ENCODE measurements at places on chromosomes 3 and 15. TPM values are rescaled to one million over a fixed set of nuclear protein-coding genes. Genes with fewer than 3 reads are reported as not detected.

Gene CPA3
- total RNA-seq, result 1.4 TPM

Gene KLHL40
- total RNA-seq, result 0.22 TPM

Gene CTXN2
- not detected for total RNA-seq

Gene SAMMSON
- total RNA-seq, result not detected

Gene ENTPD3
- 0.11 TPM for total RNA-seq

Gene MITF
- total RNA-seq, result 81.9 TPM

Gene LPP
- 97.4 TPM for total RNA-seq

Gene PARP9
- 12.6 TPM for total RNA-seq

Gene HTD2
- total RNA-seq, result 13.0 TPM

Gene ADAMTS7
- 24.2 TPM for total RNA-seq

Gene NR2F2
- 12.8 TPM for total RNA-seq

Gene TRH
- not detected for total RNA-seq

Gene EFHB
- total RNA-seq, result 0.58 TPM

Gene CCR2
- total RNA-seq, result 0.63 TPM

Gene NR1I2
- not detected for total RNA-seq

DNA sequence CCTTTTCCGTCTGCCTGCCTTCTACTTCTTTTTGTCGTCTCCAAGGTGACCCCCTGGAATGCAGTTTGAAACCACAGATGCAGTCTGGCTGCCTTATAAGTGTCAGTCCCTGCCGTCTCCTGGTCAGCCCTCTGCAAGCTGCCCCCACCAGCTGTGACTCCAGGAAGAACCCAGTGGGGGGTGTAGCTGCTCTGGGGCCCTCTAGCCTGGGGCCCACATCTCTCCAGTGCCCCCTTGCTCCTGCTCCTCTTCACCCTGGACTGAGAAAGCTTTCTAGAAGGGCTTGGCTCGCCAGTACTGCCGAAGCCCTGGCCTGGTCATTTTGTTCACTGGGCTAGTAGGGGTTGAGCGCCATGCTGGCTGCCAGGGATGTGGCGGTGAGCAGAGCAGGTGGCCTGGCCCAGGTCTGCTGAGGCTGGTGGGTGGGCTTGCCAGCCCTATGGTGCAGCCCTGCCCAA is 21.3 kb downstream of the SYNM start:
- no peak for DNase-seq

GRCh38 chr15:74365598-74366445 is 1.6 kb downstream of the CYP11A1 start:
- DNase-seq, result peak; percentile 48

GRCh38 chr15:28913171-28913765 is 27.5 kb downstream of the APBA2 start:
- no peak for DNase-seq

GRCh38 chr15:91887321-91887720 is 33.8 kb downstream of the SLCO3A1 start:
- DNase-seq, result peak; percentile 55

DNA sequence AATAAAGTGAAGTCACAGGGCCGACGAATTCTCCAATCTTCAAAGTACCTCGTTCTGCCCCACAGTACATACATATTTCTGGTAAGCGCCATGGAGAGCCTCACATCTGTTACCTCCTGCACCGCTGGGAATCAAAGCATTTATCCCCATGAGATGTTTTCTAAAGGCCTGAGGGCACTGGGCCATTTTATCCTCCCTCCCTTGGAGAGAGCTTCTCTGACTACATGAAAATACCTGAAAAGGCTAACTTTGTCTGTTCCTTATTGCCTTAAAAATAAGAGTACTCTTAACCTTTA is 148.1 kb downstream of the RORA start:
- DNase-seq, result no peak

GRCh38 chr15:75037685-75038084 is 14.3 kb downstream of the PPCDC start:
- DNase-seq, result no peak

DNA sequence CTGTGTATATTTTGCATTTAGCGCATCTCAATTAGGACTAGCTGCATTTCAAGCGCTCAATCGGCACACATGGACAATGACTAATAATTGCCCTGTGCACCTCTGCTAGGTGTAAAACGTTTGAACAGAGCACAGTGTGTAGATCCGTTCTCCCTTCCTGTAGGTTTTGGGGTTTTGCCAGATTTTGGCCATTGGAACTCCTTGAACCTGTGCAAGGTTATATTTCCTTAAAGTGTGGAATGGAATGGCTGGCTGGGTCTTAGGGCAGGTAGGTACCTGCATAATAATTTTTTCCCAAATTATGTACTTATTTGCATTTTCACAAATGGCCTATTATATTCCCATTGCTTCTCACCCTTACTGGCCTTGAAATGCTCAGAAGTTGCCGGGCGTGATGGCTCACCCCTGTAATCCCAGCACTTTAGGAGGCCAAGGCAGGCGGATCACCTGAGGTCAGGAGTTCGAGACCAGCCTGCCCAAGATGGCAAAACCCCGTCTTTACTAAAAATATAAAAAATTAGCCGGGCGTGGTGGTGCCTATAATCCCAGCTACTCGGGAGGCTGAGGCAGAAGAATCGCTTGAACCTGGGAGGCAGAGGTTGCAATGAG is 777 bp downstream of the RNU5B-1 start:
- no peak for DNase-seq

- no peak for DNase-seq
Measured at GRCh38 chr3:127951276-127951675, 36.2 kb downstream of the KBTBD12 start.

DNA sequence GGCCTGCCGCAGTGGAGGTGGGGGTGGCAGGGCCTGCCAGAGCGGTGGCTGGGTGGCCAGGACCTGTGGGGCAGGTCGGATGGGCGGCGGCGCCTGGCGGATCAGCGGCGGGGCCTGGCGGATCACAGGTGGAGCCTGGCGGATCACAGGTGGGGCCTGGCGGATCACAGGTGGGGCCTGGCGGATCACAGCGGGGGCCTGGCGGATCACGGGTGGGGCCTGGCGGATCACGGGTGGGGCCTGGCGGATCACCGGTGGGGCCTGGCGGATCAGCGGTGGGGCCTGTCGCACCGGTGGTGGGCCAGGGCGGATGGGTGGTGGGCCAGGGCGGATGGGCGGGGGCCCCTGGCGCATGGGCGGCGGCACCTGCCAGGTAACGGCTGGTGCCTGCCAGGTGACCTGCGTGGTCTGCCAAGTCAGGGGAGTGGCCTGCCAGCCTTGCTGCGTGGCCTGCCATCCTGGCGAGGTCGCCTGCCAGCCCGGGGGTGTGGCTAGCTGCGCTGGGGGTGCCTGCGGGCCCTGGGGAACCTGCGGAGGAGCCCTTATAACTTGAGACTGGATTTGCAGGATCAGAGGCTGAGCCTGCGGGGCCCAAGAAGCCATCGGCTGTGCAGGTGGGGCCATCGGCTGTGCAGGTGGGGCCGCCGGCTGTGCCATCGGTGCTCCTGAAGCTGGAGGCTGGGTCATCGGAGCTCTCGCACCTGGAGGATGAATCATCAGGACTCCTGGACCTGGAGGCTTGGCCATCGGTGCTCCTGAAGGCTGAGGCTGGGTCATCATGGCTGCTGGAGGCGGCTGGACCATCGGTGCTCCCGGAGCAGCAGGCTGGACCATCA is 1.3 kb downstream of the MAGEL2 start:
- DNase-seq, result no peak

- no peak for DNase-seq
Measured at GRCh38 chr15:39198044-39199000, 382.6 kb upstream of the THBS1 start.

- no peak for DNase-seq
Measured at GRCh38 chr3:128346562-128346961, 120.1 kb downstream of the DNAJB8 start.

GRCh38 chr15:35721751-35722150 is 175.8 kb upstream of the DPH6 start:
- DNase-seq, result no peak

DNA sequence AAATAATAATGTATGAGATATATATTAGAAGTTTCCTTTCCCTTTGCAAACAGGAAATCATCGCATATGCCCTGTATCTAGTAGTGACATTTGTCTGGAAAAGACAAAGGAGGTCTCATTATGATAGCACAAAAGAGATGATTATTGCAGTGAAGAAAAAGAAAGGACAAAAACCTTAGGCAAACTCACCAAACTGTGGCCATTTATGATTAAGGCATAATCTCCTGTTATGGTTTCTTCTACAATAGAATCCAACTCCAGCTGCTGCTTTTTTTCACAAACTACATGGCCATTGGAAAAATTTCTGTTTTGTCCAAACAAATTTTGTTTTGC is 218.2 kb downstream of the ATP8B4 start:
- no peak for DNase-seq

GRCh38 chr15:60370105-60370868 is 27.5 kb downstream of the ANXA2 start:
- DNase-seq, result no peak

- no peak for DNase-seq
Measured at GRCh38 chr15:25886498-25887140, 23.5 kb upstream of the ATP10A start.

- DNase-seq, result no peak
Measured at GRCh38 chr3:40649346-40649745, 124.6 kb downstream of the ZNF621 start.

DNA sequence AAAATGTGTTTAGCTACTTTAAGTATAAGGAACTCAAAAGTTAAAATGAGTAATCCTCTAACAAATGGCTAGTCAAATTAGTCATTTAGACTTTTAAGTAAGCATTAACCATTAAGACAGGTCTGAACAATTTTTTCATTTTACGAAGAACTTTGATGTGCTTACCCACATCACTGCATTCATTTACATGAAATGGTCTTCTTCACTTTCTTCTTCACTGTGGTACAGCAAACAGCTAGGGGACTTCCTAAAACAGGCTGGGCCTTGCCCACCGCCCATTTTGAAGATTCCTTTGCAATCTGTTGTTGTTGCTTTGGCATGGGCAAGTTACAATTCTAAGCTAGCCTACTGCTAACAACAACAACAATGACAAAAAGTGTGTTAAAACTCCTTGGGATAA is 67.4 kb downstream of the CBLB start:
- DNase-seq, result no peak

GRCh38 chr15:41487381-41487780 is 6.3 kb upstream of the ITPKA start:
- DNase-seq, result no peak

- DNase-seq, result no peak
Measured at GRCh38 chr3:155603302-155603701, 141.6 kb downstream of the PLCH1 start.

GRCh38 chr15:72050700-72051099 is 67.2 kb downstream of the MYO9A start:
- no peak for DNase-seq

- DNase-seq, result no peak
Measured at GRCh38 chr15:34327906-34328305, 9.7 kb downstream of the SLC12A6 start.

GRCh38 chr15:43370310-43370974 is 401 bp downstream of the ZSCAN29 start:
- peak; percentile 15 for DNase-seq

DNA sequence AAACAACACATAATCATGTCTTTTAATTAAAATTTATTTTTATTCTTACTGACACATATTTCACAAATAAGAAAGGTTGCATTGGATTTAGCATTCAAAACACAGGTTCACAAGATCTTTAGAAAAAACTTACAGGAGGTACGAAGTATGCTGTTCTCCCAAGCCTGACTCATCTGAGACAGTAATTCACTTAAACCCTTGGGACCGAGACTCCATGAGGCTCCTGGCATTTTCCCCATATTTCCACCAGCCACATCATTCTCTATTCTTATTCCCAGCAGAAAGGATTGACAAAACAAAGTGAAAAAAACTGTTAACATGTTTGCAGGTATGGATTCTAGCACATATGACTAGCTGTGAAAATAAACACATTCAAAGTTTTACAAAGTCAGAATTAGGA is 52.6 kb downstream of the CNTN3 start:
- DNase-seq, result no peak

GRCh38 chr15:100042558-100042957 is 299.2 kb downstream of the ADAMTS17 start:
- no peak for DNase-seq

DNA sequence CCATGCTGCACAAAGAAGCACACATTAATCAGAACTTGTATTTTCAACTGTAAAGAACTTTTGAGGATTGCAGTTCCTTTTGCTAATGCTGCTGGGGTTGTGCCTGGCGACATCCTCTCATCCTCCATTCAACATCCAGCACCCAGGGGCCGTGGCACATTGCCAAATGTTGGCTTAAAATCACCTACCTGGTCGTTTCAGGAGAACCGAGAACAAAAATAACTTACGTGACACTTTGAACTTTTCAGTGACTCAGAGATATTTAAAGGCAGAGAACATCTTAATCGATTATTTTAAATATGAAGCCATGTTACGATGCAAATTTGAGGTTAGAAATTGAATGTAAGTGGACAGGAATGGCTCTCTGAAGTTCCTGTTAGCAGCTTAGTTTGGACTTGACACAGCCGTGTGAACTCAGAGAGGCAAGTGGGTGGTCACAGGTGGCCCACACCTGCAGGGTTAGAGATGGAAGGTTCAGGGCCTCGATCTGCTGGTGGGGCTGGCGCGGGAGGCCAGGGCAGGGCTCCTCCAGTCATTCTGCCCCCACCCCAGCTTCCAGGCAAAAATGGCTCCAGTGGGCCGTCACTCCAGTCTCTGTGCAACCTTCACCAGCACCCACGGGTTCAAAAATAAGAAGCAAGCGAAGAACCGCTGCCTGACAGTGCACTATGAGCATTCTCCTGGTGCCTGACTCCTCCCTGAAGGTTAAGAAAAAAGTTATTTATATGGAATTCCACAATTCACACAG is 12.2 kb downstream of the LRRK1 start:
- DNase-seq, result no peak

GRCh38 chr15:66040211-66040892 is 171.1 kb downstream of the RAB11A start:
- peak; percentile 25 for DNase-seq

GRCh38 chr3:184540777-184541681 is 20.6 kb upstream of the EPHB3 start:
- peak; percentile 40 for DNase-seq

GRCh38 chr15:77759896-77760592 is 127.3 kb upstream of the LINGO1 start:
- DNase-seq, result no peak

DNA sequence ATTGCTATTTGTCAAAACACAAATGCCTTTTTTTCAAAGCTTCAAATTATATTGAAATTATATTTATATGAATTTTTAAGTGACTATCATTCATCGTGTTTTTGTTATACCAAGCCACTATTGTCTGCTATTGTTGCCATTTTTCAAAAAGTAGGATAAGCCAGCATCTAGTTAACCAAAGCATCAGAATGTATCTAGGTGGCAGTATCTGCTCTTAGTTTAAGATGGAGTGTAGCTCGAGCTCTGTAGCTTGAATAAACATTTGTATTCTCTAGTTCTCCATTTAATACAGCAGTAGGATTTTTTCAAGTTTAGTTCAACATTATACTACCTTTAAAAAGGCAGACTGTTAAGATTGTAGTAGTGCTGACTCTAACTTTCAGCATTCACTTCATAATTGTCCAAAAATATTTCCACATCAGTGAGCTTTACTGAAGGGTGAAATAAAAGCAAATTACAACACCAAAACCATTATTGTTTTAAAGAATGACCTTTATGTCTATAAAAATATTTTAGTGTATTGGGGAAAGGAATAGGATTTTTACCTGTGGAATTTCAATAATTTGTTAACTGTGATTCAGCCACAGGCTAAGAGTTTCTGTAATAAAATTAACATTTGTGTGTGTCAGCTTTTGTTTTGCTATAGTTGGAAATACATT is 19.6 kb upstream of the C15orf61 start:
- DNase-seq, result no peak

- no peak for DNase-seq
Measured at GRCh38 chr3:189334064-189334920, 162.5 kb downstream of the TPRG1 start.

- DNase-seq, result no peak
Measured at GRCh38 chr3:48408823-48409281, 21.0 kb downstream of the PLXNB1 start.

All from left ventricle myocardium inferior (tissue), 1 donor.